ENCODE measurements at places on chromosomes 7 and 10.

GRCh38 chr10:1094112-1095057 is 38.2 kb downstream of the WDR37 start:
- H3K4me1 ChIP-seq, result no peaks in the 10 kb centered on the region
- no peak overlapping the region for H3K4me3 ChIP-seq
- no peak for DNase-seq
- no peaks in the 10 kb centered on the region for H3K27me3 ChIP-seq

DNA sequence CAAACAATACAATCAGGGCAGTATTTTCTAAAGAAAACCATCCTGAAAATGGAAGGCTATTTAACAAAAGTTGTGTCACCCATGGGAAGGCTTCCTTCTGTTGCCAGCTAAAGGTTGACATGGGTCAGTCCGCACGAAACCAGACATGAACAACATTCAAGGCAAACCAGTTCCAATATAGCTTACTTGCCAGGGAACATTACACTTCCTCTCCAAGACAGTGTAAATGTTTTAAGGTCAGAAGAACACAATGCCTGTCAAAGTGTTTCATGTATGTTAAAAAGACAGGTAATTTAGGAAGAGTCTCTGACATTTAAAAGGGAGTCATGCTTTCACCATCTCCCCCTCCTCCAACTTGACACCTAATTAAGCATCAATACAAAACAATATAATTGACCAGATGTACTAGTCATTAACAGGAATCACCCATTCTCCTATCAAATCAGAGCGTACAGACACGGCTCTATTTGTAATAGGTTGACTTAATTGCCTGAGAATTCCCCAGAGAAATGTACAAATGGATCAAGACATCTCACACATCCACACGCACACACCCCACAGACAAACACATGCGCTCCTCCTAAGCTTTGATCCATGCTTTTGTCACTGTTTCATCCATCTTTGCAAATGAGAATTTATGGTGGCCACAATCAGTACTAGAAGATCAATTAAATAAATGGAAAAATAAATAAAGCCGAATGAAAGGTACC is 69.5 kb downstream of the CACNA2D1 start:
- H3K4me1 ChIP-seq, result no peaks in the 10 kb centered on the region
- H3K4me3 ChIP-seq, result no peak overlapping the region
- H3K27ac ChIP-seq, result no peak overlapping the region
- DNase-seq, result no peak
- no peaks in the 10 kb centered on the region for H3K36me3 ChIP-seq
- no peaks in the 10 kb centered on the region for H3K27me3 ChIP-seq

DNA sequence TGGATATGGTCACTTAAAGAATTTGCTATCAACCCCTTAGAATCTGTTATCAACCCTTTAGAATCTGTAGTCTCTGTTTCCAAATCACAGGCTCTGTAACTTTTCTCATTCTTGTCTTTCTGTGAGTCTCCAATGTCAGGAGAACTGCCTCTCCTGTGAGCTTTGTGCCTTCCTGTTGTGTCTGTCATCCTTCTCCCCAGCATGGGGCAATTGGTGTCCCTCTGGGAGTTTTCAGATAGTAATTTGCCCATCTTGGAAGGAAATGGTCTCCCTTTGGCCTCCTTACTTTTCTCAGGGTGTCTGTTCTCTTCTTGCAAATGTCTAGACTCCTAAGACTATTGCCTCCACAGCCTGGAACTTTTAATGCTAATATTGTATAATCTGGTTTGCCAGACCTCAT is 521.9 kb downstream of the NRG3 start:
- no peaks in the 10 kb centered on the region for H3K36me3 ChIP-seq
- no peak overlapping the region for H3K4me3 ChIP-seq
- no peaks in the 10 kb centered on the region for H3K27me3 ChIP-seq
- DNase-seq, result no peak

DNA sequence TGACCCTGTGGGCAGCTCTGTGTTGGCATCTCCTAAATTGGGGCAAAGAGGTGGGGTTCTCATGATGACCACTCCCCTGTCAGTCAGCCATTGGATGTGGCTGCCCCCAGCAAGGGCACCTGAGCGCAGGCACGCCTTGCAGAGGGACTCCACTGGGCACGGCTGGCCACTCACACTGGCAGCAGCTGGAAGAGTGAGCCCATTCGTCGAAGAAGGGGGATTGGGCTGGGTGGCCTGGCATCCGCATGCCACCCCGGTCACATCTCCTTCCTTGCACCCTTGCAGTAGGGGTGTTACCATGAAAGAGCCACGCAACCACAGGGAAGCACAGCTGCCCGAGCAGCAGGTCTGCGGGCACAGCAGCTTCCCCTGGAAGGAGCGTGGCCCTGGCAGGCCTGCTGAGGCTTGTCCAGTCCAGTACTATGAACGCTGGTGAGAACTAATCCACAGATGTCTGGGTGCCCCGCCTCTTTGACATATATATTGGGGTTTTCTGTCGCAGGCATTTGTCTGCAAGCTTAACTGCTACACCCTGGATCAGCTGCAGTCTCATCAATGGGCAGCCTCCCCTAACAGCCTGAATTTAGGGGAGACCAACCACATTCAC is 25.7 kb upstream of the GRB10 start:
- no peak for DNase-seq
- H3K4me1 ChIP-seq, result no peaks in the 10 kb centered on the region
- no peak overlapping the region for H3K27ac ChIP-seq
- H3K27me3 ChIP-seq, result no peaks in the 10 kb centered on the region

DNA sequence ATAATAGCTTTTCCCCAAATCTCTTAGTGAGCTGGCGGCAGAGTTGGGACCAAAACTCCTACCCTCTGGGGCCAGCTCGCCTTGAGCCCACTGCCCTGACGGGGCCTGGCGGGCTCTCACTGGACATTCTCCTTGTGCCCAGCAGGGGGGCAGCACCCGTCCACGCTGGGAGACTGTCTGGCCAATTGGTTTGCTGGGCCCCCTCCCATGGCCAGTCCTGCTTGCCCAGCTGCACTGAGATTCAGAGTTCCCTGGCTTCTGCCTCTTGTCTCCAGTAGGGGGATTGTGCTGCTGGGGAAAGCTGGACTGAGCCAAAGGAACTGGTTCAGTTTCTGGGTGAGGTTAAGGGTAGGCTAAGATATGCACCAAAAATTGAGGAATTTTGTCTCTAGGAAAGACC is 59.8 kb downstream of the RAMP3 start:
- H3K27me3 ChIP-seq, result no peaks in the 10 kb centered on the region
- no peak overlapping the region for H3K4me3 ChIP-seq
- H3K27ac ChIP-seq, result no peak overlapping the region
- H3K36me3 ChIP-seq, result no peaks in the 10 kb centered on the region

DNA sequence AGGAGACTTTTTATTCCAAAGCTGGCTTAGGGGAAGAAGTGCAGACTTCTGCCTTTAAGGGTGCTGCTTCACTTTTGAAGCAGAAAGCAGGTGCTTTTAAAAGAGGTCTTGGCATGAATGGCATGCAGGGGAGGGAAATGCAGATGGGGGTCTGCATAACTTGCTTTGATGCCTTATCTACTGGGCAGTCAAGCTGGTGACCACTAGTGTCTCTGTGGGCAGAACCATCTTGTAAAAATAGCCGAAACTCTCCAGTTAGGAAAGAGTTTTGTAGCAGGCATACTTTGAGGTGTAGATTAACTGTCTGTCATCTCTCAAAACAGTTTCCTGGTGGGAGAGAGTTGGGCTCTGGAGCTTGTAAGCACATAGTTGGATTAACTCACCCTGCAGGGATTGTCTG is 9.9 kb upstream of the CTNNA3 start:
- no peak overlapping the region for H3K27ac ChIP-seq
- no peaks in the 10 kb centered on the region for H3K4me1 ChIP-seq
- no peak for DNase-seq
- no peaks in the 10 kb centered on the region for H3K36me3 ChIP-seq
- H3K27me3 ChIP-seq, result no peaks in the 10 kb centered on the region

GRCh38 chr10:77798940-77799339 is 127.6 kb downstream of the DLG5 start:
- no peak for DNase-seq
- no peaks in the 10 kb centered on the region for H3K36me3 ChIP-seq
- no peak overlapping the region for H3K4me3 ChIP-seq

All from CD14-positive monocyte (primary cell).